ENCODE measurements at places on chromosomes 7 and 10. TPM values are rescaled to one million over a fixed set of nuclear protein-coding genes. Genes with fewer than 3 reads are reported as not detected.

GRCh38 chr10:103545366-103545765, 51.9 kb downstream of the NEURL1 start:
- no peak for DNase-seq

DNA sequence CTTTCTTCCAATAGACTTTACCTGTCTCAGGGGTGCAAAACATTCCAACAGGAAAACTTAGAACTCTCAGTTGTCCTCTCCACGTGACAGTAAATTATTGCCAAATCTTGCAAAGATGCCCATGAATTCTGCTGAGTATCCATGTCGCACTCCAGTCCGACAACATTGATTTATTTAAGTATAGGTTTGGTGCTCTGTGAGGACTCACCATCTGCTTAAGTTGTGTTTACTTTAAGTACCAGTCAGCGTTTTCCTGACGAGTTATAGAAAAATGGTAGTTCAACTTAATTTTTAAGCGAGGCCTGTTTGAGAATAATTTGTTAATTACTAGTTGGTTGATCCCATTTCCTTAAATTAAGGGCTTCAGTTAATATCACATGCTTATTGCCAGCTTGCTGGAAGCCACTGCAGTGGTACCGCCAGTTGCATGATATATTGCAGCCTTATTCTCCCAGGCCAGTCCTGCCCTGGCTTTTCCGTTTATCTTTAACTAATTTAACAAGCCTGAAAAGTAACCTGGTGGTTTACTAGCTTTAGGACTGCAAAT, 27.8 kb downstream of the CREB5 start:
- no peak for DNase-seq

- no peak for DNase-seq
These were observed 381.2 kb upstream of the SORCS1 start for GRCh38 chr10:107545717-107546116.

DNA sequence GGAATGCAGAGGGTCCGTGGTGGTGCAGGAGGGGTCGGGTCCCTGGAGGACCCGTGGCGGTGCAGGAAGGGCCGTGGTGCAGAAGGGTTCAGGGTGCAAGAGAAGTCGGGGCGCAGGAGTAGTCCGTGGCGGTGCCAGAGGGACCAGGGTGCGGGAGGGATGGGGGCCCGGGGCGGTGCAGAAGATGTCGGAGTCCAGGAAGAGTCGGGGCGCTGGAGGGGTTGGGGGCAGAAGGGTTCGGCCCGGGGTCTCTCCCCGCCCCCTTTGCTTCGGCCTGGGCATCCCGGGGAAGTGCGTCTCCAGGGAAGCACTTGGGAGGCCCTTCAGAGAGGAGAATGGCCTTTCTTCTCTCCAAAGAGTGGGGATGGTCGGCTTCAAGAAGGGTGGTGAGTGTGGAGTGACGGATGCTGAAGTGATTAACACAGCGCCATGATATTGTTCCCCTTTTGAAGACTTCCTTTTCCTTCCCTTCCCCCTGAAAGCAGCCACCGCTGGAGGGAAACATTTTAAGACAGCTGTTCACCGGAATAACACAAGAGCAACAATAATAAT, 997 bp downstream of the WDR37 start:
- DNase-seq = no peak

DNA sequence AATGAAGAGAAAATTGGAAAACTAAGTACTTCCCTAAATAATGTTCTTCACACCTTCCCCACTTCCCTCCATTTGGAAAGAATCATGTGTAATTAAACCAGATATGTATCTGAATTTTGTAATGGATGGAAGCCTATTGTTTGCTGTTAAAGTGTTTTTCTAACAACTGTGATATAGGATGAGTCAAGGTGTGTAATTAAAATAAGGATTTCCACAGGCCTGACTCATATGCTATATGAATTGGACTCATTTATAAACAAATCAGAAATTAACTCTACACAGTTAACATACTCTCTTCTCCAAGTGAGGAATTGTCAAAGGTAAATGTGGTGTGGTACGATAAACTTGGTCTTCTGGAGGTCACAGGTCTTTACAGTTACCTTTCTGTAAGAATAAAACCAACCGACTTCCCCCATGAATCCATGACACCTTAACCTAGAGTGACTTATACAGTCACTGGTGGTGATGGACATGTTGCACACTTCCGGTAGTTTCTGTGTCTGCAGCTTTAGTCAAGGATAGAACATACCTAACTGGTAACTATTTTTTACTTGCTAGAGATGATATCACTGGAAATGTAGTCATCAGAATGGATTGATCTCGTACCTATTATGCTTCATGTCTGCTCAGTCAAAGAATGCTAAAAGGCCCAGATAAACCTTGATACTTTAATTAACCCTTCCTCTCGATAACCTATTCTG, 12.8 kb downstream of the PNLIPRP3 start:
- no peak for DNase-seq

GRCh38 chr7:151435971-151436370, 4.0 kb downstream of the CRYGN start:
- no peak for DNase-seq

DNA sequence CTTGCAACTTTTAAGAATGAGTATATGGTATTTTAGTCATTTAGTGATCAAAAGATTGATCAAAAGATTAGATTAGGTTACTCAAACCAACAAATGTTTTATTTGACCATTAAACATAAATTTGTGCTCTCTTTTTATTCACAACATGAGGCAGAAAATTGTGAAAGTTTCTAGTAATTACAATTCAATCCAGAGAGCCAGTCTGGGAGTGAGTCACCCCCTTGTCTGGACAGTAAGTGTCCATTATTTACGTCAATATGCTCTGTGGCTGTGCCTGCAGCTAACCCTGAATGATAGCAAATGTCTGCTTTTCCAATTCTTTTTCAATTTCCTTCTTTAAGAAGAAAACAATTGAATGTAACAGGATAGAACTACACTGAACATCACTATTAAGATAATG, 27.9 kb downstream of the GNG11 start:
- peak; percentile 77 for DNase-seq

GRCh38 chr10:133464582-133465031, 10.9 kb downstream of the SCART1 start:
- DNase-seq = no peak

- no peak for DNase-seq
These were observed 1.1 kb upstream of the TMEM130 start for GRCh38 chr7:98870807-98871491.

GRCh38 chr10:82618007-82618406, 743.0 kb downstream of the NRG3 start:
- DNase-seq = no peak

- peak; percentile 37 for DNase-seq
These were observed 1.4 kb downstream of the BAIAP2L1 start for GRCh38 chr7:98399462-98399861.

DNA sequence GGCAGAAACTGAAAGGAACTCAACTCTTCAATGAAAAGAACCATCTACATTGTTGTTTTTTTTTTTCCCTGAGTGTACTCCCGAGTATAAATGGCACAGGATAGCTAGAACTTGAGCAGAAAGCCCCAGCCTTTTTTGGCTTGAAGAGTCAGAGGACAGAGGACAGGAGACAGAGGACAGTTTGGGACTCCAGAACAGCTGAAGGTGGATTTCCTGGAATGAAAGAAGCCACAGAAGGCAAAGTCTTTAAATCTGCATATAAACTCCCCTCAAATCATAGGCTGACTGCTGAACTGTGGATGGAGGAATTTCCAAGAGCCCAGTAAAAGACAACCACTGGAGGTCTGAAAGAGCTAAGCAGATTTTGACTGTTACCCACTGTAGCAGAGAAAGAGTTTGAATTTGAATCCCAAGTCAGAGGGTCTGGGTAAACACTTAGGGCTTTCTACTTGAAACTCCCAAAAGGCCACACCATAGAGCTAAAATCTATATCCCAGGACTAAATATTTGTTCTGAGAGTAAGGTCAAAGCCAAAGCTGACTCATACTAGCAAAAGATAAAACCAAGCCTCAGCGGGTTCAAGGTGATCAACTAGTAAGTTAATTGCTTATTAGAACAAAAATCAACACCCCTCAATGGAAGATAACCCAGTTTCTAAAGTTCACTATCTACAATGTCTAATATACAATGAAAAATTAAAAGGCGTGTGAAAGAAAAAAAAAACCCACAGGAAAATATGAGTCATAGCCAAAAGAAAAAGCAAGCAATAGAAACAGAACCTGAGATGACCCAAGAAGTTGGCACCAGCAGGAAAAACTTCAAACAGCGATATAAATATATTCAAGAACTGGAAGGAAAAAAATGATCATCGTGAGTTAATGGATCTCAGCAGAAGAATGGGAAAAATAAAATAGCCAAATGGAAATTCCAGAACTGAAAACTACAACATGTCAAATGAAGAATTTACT, 1.8 kb upstream of the OPN1SW start:
- DNase-seq = peak; percentile 57

- DNase-seq = no peak
These were observed 85.2 kb downstream of the CHCHD3 start for GRCh38 chr7:132996581-132997242.

GRCh38 chr7:45718464-45719330, 144.5 kb downstream of the ADCY1 start:
- peak; percentile 34 for DNase-seq

DNA sequence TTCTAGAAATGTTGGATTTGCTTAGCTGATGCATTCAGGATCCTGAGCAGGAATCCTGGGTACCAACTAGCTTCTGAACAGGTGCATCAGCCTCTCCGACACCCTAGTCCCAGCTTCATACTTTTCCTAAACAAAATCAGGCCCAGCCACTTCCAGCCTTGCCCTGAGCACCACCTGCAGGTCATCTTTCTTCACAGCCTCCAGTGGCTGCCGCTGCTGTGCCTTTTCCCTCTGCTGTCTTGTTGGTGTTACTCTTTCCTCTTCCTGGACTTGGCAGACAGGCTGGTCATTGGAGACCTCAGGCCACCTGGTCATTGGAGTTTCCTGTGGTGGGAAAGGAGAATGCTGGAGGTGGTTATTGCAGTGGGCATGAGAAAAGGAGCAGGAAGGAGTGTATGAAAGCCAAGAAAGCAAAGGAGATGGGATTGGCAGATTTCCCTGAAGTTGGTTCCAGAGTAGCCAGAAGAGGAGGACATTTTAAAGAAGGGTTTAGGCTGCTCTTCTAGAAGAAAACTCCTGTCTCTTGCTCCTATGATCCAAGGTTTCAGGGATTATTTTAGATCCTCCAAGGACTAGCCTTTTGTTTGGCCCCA, 48.2 kb upstream of the NFKB2 start:
- peak; percentile 75 for DNase-seq

DNA sequence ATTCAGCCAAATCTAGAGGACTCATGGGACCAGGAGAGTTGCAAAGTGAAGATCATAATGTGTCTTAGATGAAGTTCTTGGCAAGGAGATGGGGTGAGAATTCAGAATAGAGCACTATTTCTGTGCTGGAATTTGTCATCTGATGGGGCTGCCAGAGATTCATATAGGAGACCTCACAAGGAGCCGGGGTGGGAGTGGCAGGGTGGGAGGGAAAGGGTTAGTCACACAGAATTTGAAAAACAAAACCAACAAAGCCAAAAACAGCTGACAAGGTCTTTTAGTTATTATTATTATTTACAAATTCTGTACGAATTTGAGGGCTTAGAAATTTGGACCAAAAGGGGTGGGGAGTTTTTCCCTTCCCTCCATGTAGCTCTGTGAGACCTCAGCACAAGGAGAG, 1.7 kb downstream of the SLC13A1 start:
- DNase-seq = no peak

DNA sequence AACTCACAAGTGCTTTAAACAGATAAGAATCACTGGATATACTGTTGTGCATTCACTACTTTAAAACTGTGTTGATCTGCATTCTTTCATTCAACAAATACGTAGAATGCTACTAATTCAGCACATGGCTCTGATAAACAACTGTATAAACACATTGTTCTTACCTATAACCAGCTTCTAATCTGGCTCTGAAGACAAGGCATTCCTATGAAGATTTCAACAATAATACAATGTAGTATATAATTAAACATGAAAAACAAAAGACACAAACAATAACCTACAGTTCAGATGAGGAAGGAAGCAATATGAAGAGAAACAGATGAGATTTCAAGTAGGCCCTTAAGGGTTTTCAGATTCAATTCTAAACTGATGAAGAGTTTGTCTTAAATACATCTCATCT, 31.1 kb upstream of the ANLN start:
- no peak for DNase-seq

- DNase-seq = no peak
These were observed 17.4 kb downstream of the KPNA7 start for GRCh38 chr7:99190359-99191009.

DNA sequence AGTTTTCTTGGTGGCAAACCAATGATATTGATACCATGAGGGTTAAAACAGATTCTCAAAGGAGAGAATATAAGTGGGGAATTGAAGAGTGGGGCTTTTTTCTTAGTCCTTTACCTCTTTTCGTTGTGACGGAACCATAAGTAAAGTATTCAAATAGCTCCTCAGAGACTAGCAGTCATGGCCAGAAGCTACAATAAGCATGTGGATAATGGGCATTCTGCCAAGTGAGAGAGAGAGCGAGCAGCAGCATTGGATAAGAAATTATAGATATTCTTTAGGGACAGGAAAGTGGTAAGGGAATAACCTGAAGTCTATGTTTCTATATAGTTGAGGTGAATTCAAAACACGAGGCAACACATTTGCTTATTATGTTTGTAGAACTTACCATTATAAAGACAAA, 235.1 kb downstream of the SEMA3E start:
- DNase-seq = peak; percentile 15

DNA sequence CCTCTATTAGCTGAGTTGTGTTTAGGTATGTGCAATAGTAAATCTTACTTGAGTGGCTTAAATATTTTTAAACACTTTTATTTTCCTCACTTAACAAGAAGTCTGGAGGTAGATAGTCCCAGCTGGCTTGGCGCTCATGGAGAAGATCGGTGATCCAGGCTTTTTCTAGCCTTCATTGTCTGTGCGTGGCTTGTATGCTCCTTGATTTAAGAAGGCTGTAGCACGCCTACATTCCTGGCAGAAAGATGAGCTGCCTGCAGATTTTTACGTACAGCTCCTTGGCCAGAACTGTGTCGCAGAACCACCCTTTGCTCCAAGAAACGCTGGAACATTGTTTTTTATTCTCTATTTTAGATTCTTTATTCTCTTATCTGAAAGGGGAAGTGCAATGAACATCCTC, 284.1 kb downstream of the KIF20B start:
- no peak for DNase-seq

NSUN6 gene
- total RNA-seq = 9.3 TPM

NACAD gene
- total RNA-seq = 2.9 TPM

CCL24 gene
- total RNA-seq = not detected

CYP3A7 gene
- not detected for total RNA-seq

NUTM2E gene
- not detected for total RNA-seq

SPACDR gene
- total RNA-seq = not detected

STEAP1B gene
- total RNA-seq = not detected

UTF1 gene
- not detected for total RNA-seq

EBLN1 gene
- 0.26 TPM for total RNA-seq

PTF1A gene
- total RNA-seq = not detected

AGBL3 gene
- total RNA-seq = 1.0 TPM

ZFAND2A gene
- total RNA-seq = 25.3 TPM

AEBP1 gene
- total RNA-seq = not detected

SUFU gene
- 4.0 TPM for total RNA-seq

SPAG6 gene
- not detected for total RNA-seq

LRRTM3 gene
- total RNA-seq = not detected
